Tracheal epithelial cell (primary cell): ENCODE measurements at places on chromosomes 13 and 19. TPM values are rescaled to one million over a fixed set of nuclear protein-coding genes. Genes with fewer than 3 reads are reported as not detected.

RINL gene
- 14.7 and 32.2 TPM in 2 replicates for total RNA-seq

PIP5K1C gene
- 7.2 and 10.8 TPM in 2 replicates for total RNA-seq

B9D2 gene
- total RNA-seq = 0.85 and 1.9 TPM in 2 replicates

DACT3 gene
- total RNA-seq = not detected in 2 replicates

ZNF135 gene
- 1.5 and 1.7 TPM in 2 replicates for total RNA-seq

PGLYRP1 gene
- total RNA-seq = not detected in 2 replicates

WTIP gene
- total RNA-seq = 32.0 and 38.6 TPM in 2 replicates

HIF3A gene
- total RNA-seq = 0.48 and 0.85 TPM in 2 replicates

CYP2A7 gene
- not detected in 2 replicates for total RNA-seq

CEACAM7 gene
- total RNA-seq = 0.24 TPM in 1 of 2 replicates, not detected in the other

FUT3 gene
- total RNA-seq = 7.5 and 12.1 TPM in 2 replicates

ITPKC gene
- total RNA-seq = 35.0 and 46.0 TPM in 2 replicates

FCER2 gene
- total RNA-seq = not detected in 2 replicates

IRS2 gene
- total RNA-seq = 11.7 and 18.1 TPM in 2 replicates

CYP2A13 gene
- not detected in 2 replicates for total RNA-seq

PLIN5 gene
- 0.96 TPM in 1 of 2 replicates, not detected in the other for total RNA-seq

KRTDAP gene
- 3.1 TPM in 1 of 2 replicates, not detected in the other for total RNA-seq

GAS6 gene
- total RNA-seq = 53.7 and 130 TPM in 2 replicates

GRWD1 gene
- total RNA-seq = 32.4 and 48.0 TPM in 2 replicates

ZNF493 gene
- total RNA-seq = 7.2 and 9.2 TPM in 2 replicates

HIPK4 gene
- total RNA-seq = not detected in 2 replicates

GAPDHS gene
- total RNA-seq = not detected in 2 replicates

DPP9 gene
- 27.5 and 32.3 TPM in 2 replicates for total RNA-seq

OLFM4 gene
- under 0.01 TPM in 1 of 2 replicates, not detected in the other for total RNA-seq

DLL3 gene
- 0.64 and 0.72 TPM in 2 replicates for total RNA-seq

TSHZ3 gene
- total RNA-seq = 1.7 TPM in 2 replicates

PSG6 gene
- total RNA-seq = not detected in 2 replicates

PLEKHF1 gene
- 28.6 and 42.4 TPM in 2 replicates for total RNA-seq

WDR88 gene
- not detected in 2 replicates for total RNA-seq

SLC7A10 gene
- total RNA-seq = not detected in 2 replicates

SHD gene
- not detected in 2 replicates for total RNA-seq

RETN gene
- not detected in 2 replicates for total RNA-seq

DENND1C gene
- total RNA-seq = under 0.01 TPM in 1 of 2 replicates, not detected in the other

GRIK5 gene
- under 0.01 and 2.4 TPM in 2 replicates for total RNA-seq

COMMD6 gene
- 34.3 and 35.4 TPM in 2 replicates for total RNA-seq

SPTBN4 gene
- total RNA-seq = 0.24 and 0.43 TPM in 2 replicates

TINCR gene
- 3.2 and 14.9 TPM in 2 replicates for total RNA-seq

ZNF285 gene
- total RNA-seq = 2.3 and 3.9 TPM in 2 replicates

C19orf38 gene
- under 0.01 and 1.7 TPM in 2 replicates for total RNA-seq

ANKRD27 gene
- total RNA-seq = 26.9 and 43.9 TPM in 2 replicates

PHLDB3 gene
- 23.1 and 29.4 TPM in 2 replicates for total RNA-seq

CRTC1 gene
- total RNA-seq = 0.72 and 1.1 TPM in 2 replicates

KIRREL2 gene
- total RNA-seq = not detected in 2 replicates

TJP3 gene
- 2.3 and 5.1 TPM in 2 replicates for total RNA-seq

SULT2A1 gene
- not detected in 2 replicates for total RNA-seq

CFAP97D2 gene
- total RNA-seq = not detected in 2 replicates

ZNF628 gene
- total RNA-seq = 0.48 and 1.1 TPM in 2 replicates

IL17D gene
- total RNA-seq = under 0.01 and 0.24 TPM in 2 replicates

C13orf42 gene
- total RNA-seq = not detected in 2 replicates

NKG7 gene
- not detected in 2 replicates for total RNA-seq

ALG5 gene
- 40.5 and 48.4 TPM in 2 replicates for total RNA-seq

APOC1 gene
- 3.4 and 4.3 TPM in 2 replicates for total RNA-seq

CGB1 gene
- total RNA-seq = not detected in 2 replicates

CRLF1 gene
- total RNA-seq = 0.21 and 1.2 TPM in 2 replicates
